SJCRH30 (cell line): ENCODE measurements at places on chromosomes 7 and 10. TPM values are rescaled to one million over a fixed set of nuclear protein-coding genes. Genes with fewer than 3 reads are reported as not detected.
A peak's percentile ranks its signal among the peaks of the same experiment; 100 is the strongest.

Gene EMX2
- total RNA-seq, result 2.5 and 2.6 TPM in 2 replicates

Gene GARIN1A
- 0.16 and 0.20 TPM in 2 replicates for total RNA-seq

Gene PLCE1
- 4.8 and 5.0 TPM in 2 replicates for total RNA-seq

Gene MSS51
- 0.66 and 1.2 TPM in 2 replicates for total RNA-seq

Gene INSYN2A
- 0.12 TPM in 1 of 2 replicates, not detected in the other for total RNA-seq

Gene AOAH
- total RNA-seq, result 0.10 and 1.3 TPM in 2 replicates

GRCh38 chr7:64308016-64308270 lies 5.8 kb upstream of the ZNF736 start:
- H3K4me1 ChIP-seq, result no peaks in the 10 kb centered on the region
- no peak overlapping the region for H3K4me3 ChIP-seq
- H3K27me3 ChIP-seq, result no peaks in the 10 kb centered on the region
- no peaks in the 10 kb centered on the region for H3K36me3 ChIP-seq

- DNase-seq, result no peak
- H3K4me1 ChIP-seq, result no peaks in the 10 kb centered on the region
- H3K27me3 ChIP-seq, result no peaks in the 10 kb centered on the region
- no peaks in the 10 kb centered on the region for H3K36me3 ChIP-seq
Measured at GRCh38 chr10:76868098-76868977, 769.3 kb downstream of the KCNMA1 start.

DNA sequence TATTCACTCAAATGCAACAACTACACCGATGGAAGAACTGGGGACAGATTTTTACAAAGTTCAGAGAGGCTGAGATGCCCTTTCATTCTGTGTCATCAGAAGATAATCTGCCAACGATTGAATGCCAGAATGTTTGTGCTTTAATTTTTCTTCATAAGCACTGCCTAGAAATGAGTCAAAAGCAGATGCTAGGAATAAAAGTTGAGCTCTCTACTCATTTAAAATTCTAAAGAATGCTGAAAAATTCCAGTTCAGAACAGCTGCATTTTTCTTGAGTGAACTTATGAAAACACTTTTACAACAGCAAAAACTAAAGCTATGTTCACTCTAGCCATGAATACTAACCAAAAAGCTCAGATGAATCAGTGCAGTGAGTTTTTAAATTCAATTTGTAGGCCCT lies 22.3 kb upstream of the FAM133B start:
- H3K4me1 ChIP-seq, result peaks cover 55% of the 10 kb centered on the region
- no peak overlapping the region for H3K4me3 ChIP-seq
- H3K27ac ChIP-seq, result peak overlapping the region; percentile 85
- no peak for DNase-seq
- no peaks in the 10 kb centered on the region for H3K27me3 ChIP-seq

- H3K27me3 ChIP-seq, result no peaks in the 10 kb centered on the region
- peaks cover 6% of the 10 kb centered on the region; the same call in 1 of the 2 replicates for H3K36me3 ChIP-seq
- DNase-seq, result no peak
- H3K4me1 ChIP-seq, result peaks cover 20% of the 10 kb centered on the region
- no peak overlapping the region for H3K27ac ChIP-seq
Measured at GRCh38 chr10:119663866-119664698, 12.9 kb downstream of the BAG3 start.

- H3K27ac ChIP-seq, result no peak overlapping the region
- no peak for DNase-seq
- H3K27me3 ChIP-seq, result no peaks in the 10 kb centered on the region
- H3K4me1 ChIP-seq, result peaks cover 26% of the 10 kb centered on the region
- H3K36me3 ChIP-seq, result peaks cover 2% of the 10 kb centered on the region; the same call in 1 of the 2 replicates
- H3K4me3 ChIP-seq, result peak overlapping the region; percentile 68
Measured at GRCh38 chr7:44103566-44103922, 601 bp upstream of the AEBP1 start.

DNA sequence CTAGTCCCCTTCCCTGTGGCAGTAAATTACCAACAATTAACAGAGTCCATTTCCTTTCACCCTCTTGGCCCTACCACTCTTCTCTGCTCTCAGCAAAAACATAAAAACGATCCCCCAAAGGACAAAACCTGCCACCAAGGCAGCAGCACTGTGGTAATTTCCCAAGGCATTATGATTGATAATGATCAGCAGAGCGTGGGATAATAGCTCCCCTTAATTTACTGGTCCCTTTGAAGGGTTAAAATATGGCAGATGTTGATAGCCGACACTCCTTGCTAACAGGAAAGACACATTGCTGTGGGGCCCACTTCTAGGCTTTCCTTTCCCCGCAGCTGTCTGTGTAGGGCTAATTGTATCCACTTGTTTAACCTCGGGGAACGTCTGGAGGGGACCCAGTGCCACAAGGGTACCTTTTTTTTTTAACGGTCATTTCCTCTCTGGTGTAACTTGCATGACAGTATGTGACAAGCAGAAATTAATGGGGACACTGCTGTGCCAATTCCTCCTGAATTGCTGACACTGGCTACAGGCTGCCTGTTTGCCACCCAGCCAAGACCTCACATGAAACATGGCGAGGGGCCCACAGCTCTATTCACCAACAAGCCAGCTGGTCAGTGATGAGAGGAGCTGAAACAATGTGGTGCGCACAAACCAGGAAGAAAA lies 81.3 kb downstream of the CDK6 start:
- DNase-seq, result peak; percentile 73
- no peaks in the 10 kb centered on the region for H3K27me3 ChIP-seq
- peaks cover 67% of the 10 kb centered on the region for H3K4me1 ChIP-seq
- H3K4me3 ChIP-seq, result no peak overlapping the region

GRCh38 chr7:81682873-81683272 lies 87.0 kb downstream of the HGF start:
- H3K27ac ChIP-seq, result no peak overlapping the region
- H3K36me3 ChIP-seq, result no peaks in the 10 kb centered on the region
- peaks cover 7% of the 10 kb centered on the region for H3K4me1 ChIP-seq

GRCh38 chr7:98930921-98931320 lies 52.6 kb downstream of the TRRAP start:
- DNase-seq, result no peak
- peaks cover 22% of the 10 kb centered on the region for H3K4me1 ChIP-seq
- H3K27ac ChIP-seq, result no peak overlapping the region
- H3K36me3 ChIP-seq, result peaks cover 72% of the 10 kb centered on the region

GRCh38 chr10:86361156-86362128 lies 5.2 kb downstream of the GRID1 start:
- H3K36me3 ChIP-seq, result no peaks in the 10 kb centered on the region
- H3K27me3 ChIP-seq, result no peaks in the 10 kb centered on the region
- DNase-seq, result no peak
- no peaks in the 10 kb centered on the region for H3K4me1 ChIP-seq
- H3K27ac ChIP-seq, result no peak overlapping the region

DNA sequence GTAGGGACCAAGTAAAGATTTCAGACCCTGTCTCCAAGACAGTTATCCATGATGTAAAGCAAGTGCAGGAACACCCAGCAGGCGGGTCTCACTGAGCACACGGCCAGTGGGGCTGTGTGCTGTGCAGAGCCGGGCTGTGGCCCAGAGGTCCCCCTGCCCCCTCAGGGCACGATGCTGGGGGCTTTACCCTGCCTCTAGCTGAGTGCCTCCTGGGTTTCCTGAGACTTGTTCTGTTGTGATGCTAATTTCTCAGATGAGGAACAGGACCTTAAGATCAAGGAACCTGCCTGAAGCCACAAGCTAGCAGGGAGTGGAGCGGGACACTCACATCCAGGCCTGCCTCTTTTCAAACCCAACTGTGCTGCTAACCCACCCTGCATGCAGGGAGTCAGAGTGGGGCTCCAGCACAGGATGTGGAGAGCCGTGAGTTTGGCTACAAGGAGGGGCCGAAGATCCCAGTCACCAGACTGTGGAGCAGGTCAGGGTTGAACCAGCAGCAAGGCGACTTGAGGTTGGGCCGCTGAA lies 76.1 kb upstream of the LYZL2 start:
- H3K4me1 ChIP-seq, result no peaks in the 10 kb centered on the region
- H3K36me3 ChIP-seq, result no peaks in the 10 kb centered on the region
- no peak overlapping the region for H3K4me3 ChIP-seq
- no peak for DNase-seq
- H3K27me3 ChIP-seq, result no peaks in the 10 kb centered on the region

- no peak overlapping the region for H3K4me3 ChIP-seq
- no peaks in the 10 kb centered on the region for H3K36me3 ChIP-seq
- no peaks in the 10 kb centered on the region for H3K4me1 ChIP-seq
- no peak overlapping the region for H3K27ac ChIP-seq
- no peaks in the 10 kb centered on the region for H3K27me3 ChIP-seq
Measured at GRCh38 chr10:2251631-2252030, 514.3 kb upstream of the ADARB2 start.

- H3K27me3 ChIP-seq, result no peaks in the 10 kb centered on the region
- no peak overlapping the region for H3K4me3 ChIP-seq
- DNase-seq, result no peak
- H3K36me3 ChIP-seq, result no peaks in the 10 kb centered on the region
Measured at GRCh38 chr7:152596824-152597223, 79.1 kb downstream of the XRCC2 start.

- no peak for DNase-seq
- no peak overlapping the region for H3K27ac ChIP-seq
- H3K27me3 ChIP-seq, result no peaks in the 10 kb centered on the region
- no peaks in the 10 kb centered on the region for H3K36me3 ChIP-seq
Measured at GRCh38 chr7:126953461-126953860, 299.3 kb downstream of the GRM8 start.

DNA sequence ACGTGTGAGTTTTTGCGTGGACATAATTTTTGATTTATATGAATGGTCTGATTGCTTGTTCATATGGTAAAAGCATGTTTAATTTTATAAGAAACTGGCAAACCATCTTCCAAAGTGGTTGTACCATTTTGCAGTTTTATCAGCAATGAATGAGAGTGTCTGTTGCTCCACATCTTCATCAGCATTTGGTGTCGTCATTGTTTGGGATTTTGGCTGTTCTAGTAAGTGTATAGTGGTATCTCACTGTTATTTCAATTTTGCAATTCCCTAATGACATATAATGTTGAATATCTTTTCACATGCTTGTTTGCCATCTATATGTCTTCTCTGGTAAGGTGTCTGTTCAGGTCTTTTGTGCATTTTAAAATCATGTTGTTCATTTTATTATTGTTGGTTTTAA lies 13.2 kb upstream of the PLCE1 start:
- DNase-seq, result no peak
- H3K4me1 ChIP-seq, result no peaks in the 10 kb centered on the region
- no peak overlapping the region for H3K4me3 ChIP-seq
- no peaks in the 10 kb centered on the region for H3K36me3 ChIP-seq
- H3K27me3 ChIP-seq, result no peaks in the 10 kb centered on the region
- no peak overlapping the region for H3K27ac ChIP-seq

DNA sequence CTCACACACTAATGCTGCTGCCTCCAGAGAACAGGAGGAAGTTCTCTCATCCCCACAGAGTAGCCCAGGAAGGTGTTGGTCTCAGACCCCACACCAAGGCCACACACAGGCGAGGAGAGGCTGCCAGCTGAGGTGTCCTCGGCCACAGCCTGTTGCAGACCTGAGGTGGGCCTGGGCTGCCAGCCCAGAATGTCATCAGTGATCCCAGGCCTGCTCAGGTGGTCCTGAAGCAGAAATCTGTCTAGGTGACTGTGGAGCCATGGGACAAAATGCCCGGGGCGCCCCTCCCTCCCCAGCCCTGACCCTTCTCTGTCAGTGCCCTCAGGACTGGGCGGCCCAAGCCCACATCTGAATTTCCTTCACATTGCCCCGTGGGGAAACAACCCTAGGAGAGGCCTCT lies 43.5 kb upstream of the LRRC4 start:
- H3K36me3 ChIP-seq, result no peaks in the 10 kb centered on the region
- no peak for DNase-seq
- H3K4me1 ChIP-seq, result peaks cover 10% of the 10 kb centered on the region
- no peaks in the 10 kb centered on the region for H3K27me3 ChIP-seq

DNA sequence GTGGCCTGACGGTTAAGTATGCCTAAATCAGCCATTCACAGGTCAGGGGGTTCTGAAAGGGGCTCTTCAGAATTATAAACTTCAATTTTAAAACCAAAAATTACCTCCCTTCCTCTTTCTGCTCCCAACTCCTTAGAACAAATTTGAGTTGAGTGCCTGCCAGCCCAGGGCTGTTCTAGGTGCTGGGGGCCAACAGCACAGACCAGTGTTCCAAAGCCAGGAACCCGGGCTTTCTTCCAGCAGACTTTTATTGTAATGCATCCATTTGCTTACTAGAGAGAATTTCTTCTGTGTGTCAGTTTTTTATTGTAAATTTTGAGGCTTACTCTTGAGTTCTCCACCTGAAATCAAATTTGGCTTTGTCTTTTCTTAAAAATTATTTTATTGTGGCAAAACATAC lies 238.5 kb downstream of the CACNB2 start:
- H3K36me3 ChIP-seq, result no peaks in the 10 kb centered on the region
- no peaks in the 10 kb centered on the region for H3K4me1 ChIP-seq
- no peak overlapping the region for H3K27ac ChIP-seq
- H3K4me3 ChIP-seq, result no peak overlapping the region
- H3K27me3 ChIP-seq, result no peaks in the 10 kb centered on the region
- DNase-seq, result no peak

DNA sequence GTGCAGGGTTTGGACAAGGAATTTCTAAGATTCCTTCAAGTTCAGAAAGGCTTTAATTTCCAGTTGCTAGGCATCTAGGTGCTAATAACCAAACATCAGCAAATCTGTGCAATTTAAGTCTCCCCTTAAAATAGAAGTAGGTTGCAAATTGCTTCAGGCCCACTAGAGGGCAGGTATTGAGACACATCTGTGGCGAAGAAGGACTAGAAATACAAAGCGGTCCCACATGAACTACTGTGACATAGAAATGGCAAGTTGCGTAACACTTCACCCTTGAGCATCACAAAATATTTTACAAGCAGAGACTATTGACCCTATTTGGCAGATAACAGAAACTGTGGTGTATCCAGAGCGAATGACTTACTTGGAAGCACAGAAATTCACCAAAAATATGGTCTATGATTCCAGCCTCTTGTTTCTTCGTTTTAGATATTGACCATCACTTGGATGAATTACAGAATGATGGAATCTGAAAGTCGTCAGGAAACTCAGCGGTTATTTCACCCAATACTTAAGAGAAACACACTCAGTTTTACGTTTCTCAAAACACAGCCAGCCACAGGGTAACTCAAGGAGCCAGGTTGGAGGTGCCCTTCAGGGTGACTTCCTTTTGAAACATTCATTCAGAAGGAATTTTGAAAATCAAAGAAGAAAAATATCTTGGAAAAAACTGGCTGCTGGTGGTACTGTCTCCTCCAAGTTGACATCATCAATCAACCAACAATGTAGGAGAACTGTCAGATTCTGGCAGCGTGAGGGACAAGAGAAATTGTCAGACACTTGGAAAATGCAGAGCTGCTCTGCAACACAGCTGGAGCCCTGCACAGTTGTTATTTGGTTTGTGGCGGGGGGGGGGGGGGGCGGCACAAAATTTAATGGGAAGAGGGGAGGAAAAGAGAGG lies 256.3 kb upstream of the MINDY3 start:
- H3K4me3 ChIP-seq, result no peak overlapping the region
- DNase-seq, result peak; percentile 30
- no peaks in the 10 kb centered on the region for H3K4me1 ChIP-seq

- DNase-seq, result no peak
- peaks cover 57% of the 10 kb centered on the region for H3K36me3 ChIP-seq
- H3K27me3 ChIP-seq, result no peaks in the 10 kb centered on the region
- H3K4me1 ChIP-seq, result no peaks in the 10 kb centered on the region
- H3K4me3 ChIP-seq, result no peak overlapping the region
- no peak overlapping the region for H3K27ac ChIP-seq
Measured at GRCh38 chr7:5050676-5051075, 5.0 kb downstream of the RBAK start.
